ENCODE measurements at places on chromosomes 1 and 21. TPM values are rescaled to one million over a fixed set of nuclear protein-coding genes. Genes with fewer than 3 reads are reported as not detected.

Gene MYOC
- total RNA-seq = 15.9 TPM

DNA sequence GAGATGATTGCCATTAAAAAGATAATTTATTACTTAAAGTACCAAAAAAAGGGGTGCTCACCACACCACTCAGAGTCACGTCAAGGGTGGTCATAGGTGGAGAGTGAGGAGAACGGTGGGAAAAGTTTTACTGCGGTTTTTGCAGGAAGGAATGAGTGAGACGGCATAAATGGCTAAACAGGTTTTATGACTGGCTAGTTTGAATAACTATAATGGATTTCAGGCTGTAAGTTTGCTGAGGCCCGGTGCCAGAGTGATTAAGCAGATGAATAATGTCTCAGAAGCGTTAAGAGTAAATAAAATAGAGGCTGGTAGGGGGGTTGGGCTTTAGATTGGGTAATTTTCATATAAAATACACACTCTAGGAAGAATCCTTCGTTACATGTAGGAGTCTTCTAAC is 1337.8 kb downstream of the AMY1C start:
- DNase-seq = no peak

Gene EFNA3
- total RNA-seq = not detected

DNA sequence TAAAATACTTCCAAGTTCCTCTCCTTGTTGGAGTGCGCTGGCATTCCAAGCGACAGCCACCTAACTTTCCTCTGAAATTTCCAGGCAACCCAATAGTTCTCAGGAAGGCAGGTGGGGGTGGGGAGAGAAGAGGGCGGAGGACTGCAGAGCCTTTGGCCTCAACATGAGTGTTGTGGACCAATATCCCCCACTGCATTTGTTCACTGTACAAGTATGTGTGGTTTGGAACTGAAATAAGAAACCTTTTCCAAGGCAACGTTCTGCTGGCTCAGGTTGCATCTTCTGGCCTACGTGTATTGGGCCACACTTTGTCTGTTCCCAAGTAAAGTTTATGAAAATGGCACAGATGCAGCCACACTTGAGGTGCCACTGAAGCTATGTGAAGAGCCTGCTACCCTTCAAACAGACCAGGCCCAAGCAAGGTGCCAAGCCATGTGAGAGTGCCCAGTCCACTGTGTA is 153.4 kb downstream of the DHRS3 start:
- peak; percentile 76 for DNase-seq

- no peak for DNase-seq
Observed at GRCh38 chr1:242800521-242800920, 276.0 kb upstream of the PLD5 start.

- no peak for DNase-seq
Observed at GRCh38 chr1:68331117-68331865, 99.0 kb upstream of the WLS start.

DNA sequence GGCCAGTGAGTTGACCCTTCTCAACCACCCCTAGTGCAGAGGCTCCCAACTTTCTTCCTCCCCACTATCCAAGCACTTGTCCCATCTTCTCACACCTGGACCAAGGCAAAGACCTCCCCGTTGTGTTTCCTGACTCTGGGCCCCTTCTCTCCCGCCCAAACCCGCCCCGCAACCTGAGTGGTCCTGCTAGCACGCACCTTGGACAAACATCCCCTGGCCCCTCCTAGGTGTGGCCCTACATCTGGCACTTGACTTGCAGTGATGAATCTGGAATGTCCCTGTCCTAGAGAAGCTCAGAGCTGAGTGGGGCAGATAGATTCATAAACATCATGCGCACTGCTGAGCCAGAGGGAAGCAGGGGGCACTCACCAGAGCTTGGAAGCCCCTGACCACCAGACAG is 2.3 kb downstream of the SLC5A9 start:
- DNase-seq = no peak

Gene CACNA1E
- total RNA-seq = not detected

Gene NPPB
- total RNA-seq = not detected

Gene PKP1
- total RNA-seq = 3.5 TPM

- no peak for DNase-seq
Observed at GRCh38 chr1:220884109-220884980, 5.1 kb downstream of the HLX start.

GRCh38 chr1:55081188-55081904 is 42.0 kb downstream of the PCSK9 start:
- DNase-seq = no peak

DNA sequence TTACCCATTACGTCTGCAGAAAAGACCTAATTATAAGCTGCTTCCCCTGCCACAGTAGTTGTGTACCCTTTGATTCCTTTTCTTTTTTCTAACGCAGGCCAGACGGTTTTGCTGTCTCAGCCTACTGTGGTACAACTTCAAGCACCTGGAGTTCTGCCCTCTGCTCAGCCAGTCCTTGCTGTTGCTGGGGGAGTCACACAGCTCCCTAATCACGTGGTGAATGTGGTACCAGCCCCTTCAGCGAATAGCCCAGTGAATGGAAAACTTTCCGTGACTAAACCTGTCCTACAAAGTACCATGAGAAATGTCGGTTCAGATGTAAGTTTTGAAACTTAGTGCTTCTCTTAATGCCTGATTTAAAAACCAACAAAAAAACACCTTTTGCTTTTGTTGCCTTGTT is 35.8 kb downstream of the ATF6 start:
- DNase-seq = no peak

Gene KIRREL1
- total RNA-seq = 14.3 TPM

Gene ST6GALNAC5
- total RNA-seq = 4.7 TPM

- no peak for DNase-seq
Observed at GRCh38 chr1:23475134-23475628, 8.8 kb downstream of the ASAP3 start.

Gene EFNA1
- total RNA-seq = 16.9 TPM

- DNase-seq = no peak
Observed at GRCh38 chr21:29649406-29649814, 290.4 kb downstream of the GRIK1 start.

Gene TMPRSS15
- total RNA-seq = not detected

Gene RSPO1
- 0.87 TPM for total RNA-seq

Gene FAM76A
- 11.2 TPM for total RNA-seq

GRCh38 chr1:181090641-181091126 is 2.2 kb downstream of the IER5 start:
- peak; percentile 77 for DNase-seq

Gene THEMIS2
- 40.4 TPM for total RNA-seq

GRCh38 chr1:176471338-176472121 is 8.6 kb downstream of the PAPPA2 start:
- DNase-seq = no peak

DNA sequence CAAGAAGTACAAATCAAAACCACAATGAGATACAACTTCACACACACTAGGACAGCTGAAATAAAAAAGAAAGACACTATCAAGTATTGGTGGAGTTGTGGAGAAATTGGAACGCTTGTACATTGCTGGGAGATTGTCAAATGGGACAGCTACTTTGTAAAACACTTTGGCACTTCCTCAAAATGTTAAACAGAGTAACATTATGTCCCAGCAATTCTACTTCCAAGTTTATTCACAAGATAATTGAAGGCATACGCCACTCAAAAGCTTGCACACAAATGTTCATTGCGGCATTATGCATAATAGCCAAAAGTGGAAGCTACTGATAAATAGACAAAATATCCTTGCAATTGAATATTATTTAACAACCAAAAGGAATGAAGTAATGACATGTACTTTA is 199.9 kb upstream of the KCNK2 start:
- no peak for DNase-seq

DNA sequence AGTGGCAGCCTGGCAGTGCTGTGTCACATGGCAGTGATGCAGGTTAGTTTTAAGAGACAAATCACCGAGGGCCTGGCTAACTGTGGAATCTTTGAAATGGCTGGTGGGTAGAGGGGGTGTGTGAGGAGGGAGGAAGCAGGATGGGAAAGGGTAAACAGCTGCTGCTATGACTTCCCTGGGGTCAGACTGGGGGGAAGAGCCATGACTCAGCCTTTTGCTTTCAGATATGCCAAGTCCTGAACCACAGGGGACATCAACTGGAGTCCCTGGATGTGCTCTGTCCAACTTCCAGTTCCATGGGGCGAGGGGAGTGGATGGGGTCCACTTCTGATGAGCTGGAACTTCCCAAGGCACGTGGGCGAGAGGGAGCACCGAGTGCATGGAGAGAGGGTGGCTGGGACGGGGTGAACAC is 121.1 kb upstream of the ADAR start:
- no peak for DNase-seq

DNA sequence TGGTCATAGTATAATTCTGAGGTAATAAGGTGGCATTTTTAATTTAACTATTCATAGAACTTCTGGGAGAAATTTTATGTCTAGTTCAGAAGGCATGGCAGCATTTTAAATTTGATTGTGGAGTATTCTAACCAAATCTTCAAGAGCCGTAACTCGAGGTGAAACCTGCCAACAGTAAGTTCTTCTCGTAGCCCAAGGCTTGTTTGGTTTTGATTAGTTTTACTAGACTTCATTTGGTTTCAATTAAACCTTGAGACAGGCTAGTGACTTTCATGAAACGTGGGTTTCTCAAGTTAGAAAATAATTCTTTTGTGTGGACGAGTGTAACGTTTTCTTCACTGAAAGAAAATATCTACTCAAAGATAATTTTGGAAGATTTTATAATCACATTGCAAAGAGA is 395.5 kb downstream of the USP25 start:
- DNase-seq = no peak

GRCh38 chr1:247407180-247407616 is 8.8 kb upstream of the NLRP3 start:
- DNase-seq = peak; percentile 28

GRCh38 chr1:228417483-228418203 is 982 bp upstream of the TRIM17 start:
- no peak for DNase-seq

Gene GBP6
- total RNA-seq = 1.1 TPM

Gene ANGPTL3
- not detected for total RNA-seq

Gene DNASE2B
- not detected for total RNA-seq

- DNase-seq = no peak
Observed at GRCh38 chr21:25199944-25200343, 407.3 kb downstream of the MRPL39 start.

- DNase-seq = no peak
Observed at GRCh38 chr1:238606457-238606856, 715.7 kb upstream of the ZP4 start.

DNA sequence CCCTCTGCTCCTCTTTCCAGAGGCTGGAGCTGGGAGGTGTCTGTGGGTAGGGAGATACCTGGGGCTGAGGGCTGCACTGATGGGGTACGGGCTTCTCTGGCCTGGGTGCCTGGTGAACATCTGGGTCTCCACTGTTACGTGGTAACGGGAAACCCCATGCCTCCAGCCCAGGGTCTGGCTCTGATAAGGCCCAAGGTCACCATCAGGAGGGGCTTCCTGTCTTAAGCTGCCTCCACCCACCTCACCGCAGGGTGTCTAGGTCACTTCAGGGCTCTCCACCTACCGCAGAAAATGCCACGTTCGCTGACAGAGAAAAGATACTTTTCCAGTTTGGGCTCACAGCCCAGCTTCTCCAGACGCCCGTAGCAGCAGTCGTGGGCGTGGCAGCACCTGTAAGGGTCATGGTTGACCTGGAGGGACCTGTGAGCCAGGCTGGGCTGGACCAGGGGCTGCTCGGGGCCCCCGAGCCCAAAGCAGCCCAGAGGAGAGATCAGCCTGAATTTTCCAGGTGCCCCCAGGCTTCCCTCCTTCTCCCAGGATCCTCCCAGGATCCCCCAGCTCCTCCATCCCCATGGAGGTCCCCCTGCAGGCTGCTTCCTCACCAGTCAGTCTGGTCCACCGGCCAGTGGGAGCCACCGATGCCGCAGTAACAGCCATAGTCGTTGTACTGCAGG is 1.3 kb downstream of the PLA2G2E start:
- no peak for DNase-seq

Gene OR2T11
- total RNA-seq = not detected

- DNase-seq = no peak
Observed at GRCh38 chr21:37407719-37408420, 41.3 kb downstream of the DYRK1A start.

Data from stomach (tissue), 19 donors.